ENCODE measurements at places on chromosomes 3 and 15.

DNA sequence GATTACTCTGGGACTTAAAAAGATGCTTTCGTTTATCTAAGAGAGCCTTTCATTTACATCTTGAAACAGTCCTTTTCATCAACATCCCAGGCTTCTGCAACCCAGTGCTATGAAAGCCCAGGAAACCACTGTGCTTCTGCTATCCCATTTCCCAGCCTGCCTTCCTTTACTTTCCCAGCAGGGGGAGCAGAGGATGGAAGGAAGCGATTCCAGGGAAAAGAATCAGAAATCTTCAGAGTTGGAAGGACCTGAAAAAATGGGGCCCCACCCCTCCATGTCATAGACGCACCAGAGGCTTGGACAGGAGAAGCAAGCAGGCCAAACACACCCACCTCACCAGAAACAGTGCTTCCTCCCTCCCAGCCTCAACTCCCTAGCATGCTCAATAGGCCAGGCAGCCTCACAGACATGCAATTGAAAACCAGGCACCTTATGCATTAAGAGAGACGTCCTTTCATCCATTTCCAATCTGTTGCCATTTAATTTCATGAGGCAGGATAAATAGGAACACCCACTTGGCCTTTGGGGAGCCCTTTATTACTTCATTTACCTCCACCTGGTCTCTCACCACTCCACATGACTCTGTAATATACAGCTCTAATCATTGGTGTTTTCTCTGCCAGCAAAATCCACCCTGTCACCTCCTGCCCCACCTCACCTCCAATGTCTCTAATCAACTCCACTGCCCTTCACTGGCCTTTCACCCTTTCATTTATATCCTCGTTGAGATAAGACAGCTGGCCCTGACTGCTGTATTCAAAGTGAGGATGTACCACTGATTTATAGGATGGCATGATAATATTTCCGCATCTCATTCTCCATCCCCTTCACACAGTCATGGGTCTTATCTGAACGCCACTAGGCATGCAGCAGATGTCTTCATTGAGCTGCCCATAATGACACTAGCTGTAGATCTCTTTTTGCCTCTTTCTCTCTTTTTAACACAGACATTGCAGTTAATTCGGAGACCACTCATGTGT, 583.9 kb downstream of the NTRK3 start:
- DNase-seq: no peak

DNA sequence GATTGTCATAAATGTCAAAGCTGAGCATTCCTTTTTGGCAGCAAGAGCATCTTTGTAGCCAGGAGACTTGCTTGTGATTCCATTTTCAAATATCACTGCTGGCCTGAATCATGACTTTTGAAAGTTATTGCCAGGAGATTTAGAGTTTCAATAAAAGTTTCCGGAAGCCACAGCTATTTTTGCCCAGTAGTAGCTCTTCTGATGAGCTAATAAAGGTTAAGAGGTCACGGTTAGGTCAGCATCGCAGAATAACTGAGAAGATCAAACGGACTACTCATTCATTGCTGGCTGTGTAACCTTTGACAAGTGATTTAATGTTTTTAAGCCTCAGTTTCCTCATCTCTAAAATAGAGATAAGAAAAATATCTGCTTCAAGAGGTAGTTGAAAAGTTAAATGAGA, 105.1 kb upstream of the ETV5 start:
- DNase-seq: no peak

DNA sequence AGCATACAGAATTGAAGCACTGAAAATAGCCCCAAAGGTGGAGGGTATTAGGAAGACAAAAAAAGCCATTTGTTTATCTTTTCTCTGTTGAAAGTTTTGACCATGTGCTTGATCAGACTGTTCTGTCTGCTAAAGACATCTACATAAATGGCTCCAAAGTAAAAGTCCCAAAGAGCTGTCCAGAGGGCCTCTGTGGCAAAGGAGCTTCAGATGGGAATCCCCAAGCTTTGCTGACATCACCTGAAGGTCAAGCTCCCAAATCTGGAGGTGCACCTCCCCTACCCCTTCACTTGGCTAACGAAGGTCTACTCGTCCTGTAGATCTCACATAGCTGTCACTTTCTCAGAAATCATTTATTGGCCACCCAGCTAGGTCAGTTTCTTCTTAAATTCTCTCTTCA, 194.6 kb upstream of the SLC2A2 start:
- DNase-seq: no peak

GRCh38 chr3:59069838-59070237, 20.0 kb upstream of the CFAP20DC start:
- DNase-seq: no peak

DNA sequence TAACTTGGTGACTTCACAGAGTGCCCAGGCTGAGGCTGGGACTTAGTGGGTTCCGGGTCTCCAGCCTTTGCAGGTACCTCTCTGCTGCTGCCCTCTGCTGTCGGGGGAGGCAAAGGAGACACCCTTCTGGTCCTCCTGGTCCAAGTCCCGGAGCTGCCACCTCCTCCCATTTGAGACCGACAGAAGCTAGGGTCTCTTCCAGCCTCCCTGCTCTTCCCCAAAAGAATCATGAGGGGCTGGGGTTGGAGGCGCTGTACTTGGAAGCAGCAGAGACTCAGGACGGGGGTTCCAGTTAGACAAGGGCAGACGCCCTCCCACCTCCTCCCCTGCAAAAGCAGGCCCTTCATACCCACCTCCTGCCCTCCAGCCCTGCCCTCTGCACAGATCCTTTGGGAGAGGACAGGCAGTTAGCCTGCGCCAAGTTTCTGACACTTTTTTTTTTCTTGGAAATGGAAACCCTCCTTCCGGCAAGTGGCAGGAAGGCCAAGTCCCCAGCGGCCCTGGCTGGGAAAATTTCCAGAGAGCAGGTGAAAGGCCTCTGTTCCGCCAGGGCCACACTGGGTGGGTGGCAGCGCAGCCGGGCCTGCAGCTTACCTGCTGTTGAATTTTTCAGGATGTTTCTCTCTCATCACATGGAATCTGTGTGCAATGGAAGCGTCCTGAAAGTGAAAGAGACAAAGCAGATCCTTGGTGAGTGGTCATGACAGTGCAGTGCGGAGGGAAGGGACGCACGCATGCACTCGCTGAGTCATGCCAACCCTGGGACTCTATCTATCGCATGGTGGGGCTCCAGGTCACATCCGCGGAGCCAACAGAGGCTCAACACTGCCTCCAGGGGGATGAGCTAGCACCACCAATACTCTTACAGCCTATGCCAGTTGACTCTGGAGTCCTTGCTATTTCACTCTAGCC, 119.9 kb downstream of the DGKG start:
- DNase-seq: no peak

DNA sequence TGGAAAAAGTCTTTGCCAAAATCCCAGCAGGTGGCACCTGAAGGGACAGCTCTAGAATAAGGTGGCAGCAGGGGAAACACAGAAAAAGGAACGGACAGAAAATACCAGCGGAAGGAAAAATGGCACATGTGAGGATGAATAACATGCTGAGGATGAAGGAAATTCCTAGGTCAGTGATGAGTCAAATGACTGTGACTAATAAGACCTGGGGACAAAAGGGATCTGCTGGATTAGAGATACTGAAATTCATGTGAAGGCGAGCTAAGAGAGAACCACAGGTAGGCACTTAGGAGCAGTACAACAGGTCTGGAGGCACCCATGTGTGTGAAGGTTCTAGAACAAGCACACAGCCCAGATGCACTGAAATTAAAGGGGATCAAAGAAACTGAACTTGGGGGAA, 482.5 kb downstream of the FOXP1 start:
- DNase-seq: no peak

- DNase-seq: no peak
These were observed 67.8 kb downstream of the NSUN3 start for GRCh38 chr3:94130690-94131089.

GRCh38 chr15:44780608-44781007, 44.3 kb downstream of the TRIM69 start:
- DNase-seq: no peak

- no peak for DNase-seq
These were observed 133.0 kb upstream of the SNTN start for GRCh38 chr3:63519426-63519825.

DNA sequence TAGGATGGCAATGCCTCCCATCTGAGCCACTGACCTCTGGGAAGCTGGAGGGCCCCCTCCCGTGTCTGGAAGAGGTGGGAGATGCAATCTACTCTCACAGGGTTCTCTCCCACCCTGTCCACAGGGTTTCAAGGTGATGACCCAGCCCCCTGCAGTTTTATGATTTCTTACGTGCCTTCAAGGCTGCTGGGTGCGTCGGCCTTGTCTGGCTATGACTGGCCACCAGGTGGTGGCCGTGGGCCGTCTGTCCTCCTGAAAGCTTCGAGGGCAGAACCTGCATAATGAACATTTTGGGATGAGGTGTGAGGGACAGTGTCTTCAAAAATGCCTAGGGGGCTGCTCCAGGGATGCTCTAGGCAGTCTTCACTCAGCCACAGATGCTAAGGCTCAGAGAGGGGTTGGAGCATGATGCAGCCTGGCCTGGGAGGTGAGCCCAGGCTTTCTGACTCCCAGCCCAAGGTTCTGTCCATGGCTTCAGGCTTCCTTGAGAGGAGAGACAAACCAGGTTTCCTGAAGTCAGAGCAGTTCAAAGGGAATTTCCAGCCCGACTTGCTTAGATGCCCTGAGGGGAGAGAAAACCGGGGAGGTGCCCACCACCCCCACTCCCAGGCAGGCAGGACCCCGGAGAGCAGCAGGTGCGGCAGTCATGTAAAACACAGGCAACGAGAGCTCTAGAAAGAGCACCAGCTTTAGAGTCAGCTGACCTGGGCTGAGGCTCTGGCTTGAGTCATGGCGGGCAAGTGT, 18.7 kb downstream of the ISG20 start:
- no peak for DNase-seq

DNA sequence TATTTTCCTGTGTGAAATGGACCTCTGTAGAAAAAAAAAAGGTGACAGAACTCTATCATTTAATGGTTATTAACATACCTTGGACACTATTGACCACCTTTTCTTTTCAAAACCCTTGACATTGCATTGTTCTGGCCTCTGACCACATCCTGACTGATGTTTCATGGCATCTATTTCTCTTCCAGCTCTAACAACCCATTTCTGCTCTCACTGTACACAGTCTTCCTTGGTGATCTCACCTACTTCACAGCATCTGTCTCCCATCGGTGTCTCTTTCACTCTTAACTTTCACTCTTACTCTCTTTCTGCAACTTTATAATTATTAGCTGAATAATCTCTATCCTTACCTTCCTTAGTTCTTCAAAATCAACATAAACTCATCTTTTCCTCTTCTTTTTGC, 217.4 kb upstream of the CD96 start:
- DNase-seq: no peak

DNA sequence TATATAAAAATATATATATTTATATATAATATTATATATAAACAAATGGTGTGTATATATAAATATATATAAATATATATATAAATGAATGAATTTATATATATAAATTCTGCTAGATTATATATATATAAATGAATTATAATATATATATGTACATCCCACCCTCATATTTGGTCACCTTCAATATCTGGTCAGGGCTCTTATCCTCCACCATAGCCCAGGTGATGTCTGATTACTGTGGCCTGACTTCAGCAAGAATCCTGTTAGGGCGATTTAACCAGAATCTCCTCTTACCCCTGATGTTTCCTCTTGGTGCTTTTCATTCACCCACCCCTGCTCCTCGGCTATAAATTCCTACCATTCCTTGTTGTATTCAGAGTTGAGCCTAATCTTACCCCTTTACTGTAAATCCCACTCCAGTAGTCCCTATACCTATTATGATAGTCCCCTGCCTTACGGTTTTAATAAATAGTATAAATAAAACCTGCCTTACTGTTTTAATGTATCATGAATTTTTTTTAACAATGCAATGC, 439.6 kb downstream of the PLOD2 start:
- DNase-seq: no peak

GRCh38 chr15:85782064-85782463, 12.7 kb downstream of the KLHL25 start:
- no peak for DNase-seq

DNA sequence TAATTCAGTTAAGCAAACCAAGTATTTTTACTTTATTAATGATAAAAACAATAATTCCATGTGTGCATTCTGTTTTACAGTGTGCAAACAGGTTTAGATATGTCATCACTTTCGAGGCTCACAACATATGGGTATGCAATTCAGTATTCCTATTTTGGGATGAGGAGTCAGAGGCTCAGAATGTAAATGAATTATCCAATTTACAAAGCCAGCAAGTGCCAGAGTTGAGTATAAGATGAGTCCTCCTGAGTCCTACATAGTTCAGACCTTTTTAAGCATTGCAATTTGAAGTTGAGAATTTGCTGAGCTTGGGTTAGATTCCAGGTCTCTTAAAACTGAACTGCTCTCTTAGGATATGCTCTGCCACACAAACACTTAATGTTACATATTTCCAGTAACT, 424.2 kb upstream of the ROBO2 start:
- DNase-seq: no peak

- DNase-seq: no peak
These were observed 19.3 kb downstream of the IL16 start for GRCh38 chr15:81215983-81216382.

DNA sequence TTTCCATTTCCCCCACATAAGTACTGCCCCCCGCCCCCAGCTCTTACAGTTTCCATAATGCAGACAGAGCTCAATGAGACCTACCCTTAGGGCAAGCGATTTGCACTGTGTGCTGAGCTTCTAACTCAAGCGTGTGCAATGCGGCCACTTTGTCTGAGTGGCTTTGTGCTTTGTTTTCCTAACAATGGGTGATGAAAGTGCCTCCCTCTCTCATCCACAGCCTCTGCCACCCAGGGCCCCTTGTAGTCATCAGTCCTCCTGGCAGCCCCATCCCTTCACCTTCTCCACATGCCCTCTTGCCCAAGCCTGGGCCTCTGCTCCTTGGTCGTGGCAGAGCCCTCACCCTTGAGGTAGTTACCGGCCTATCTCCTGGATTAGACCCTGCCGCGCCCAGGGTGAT, 17.2 kb downstream of the DAPK2 start:
- DNase-seq: no peak

- DNase-seq: no peak
These were observed 118.0 kb downstream of the CHSY1 start for GRCh38 chr15:101133751-101134261.

DNA sequence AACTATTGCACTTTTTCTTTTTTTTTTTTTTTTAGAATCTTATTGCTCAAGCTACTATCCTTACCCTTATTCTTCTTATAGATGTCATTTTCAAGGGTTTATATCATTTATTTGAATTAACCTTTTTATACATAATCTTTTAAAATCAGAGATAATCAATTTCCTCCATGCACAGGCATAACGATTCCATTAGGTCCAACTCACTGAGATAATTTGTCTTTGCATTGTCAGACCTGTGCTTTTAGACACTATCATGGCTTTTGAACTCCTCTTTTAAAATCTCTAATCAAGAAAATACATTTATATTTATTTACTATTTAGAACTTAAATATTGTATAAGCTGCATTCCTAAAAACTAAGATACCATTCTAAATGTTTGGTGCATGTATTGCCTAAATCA, 1454.9 kb downstream of the ZPLD1 start:
- DNase-seq: no peak

- no peak for DNase-seq
These were observed 61.5 kb downstream of the P3H2 start for GRCh38 chr3:190059242-190059590.

Measured in activated T-helper 1 cell treated with Interleukin-2 at 50 U/mL for 16 hours (primary cell).